ENCODE measurements at places on chromosomes 1 and 21.

DNA sequence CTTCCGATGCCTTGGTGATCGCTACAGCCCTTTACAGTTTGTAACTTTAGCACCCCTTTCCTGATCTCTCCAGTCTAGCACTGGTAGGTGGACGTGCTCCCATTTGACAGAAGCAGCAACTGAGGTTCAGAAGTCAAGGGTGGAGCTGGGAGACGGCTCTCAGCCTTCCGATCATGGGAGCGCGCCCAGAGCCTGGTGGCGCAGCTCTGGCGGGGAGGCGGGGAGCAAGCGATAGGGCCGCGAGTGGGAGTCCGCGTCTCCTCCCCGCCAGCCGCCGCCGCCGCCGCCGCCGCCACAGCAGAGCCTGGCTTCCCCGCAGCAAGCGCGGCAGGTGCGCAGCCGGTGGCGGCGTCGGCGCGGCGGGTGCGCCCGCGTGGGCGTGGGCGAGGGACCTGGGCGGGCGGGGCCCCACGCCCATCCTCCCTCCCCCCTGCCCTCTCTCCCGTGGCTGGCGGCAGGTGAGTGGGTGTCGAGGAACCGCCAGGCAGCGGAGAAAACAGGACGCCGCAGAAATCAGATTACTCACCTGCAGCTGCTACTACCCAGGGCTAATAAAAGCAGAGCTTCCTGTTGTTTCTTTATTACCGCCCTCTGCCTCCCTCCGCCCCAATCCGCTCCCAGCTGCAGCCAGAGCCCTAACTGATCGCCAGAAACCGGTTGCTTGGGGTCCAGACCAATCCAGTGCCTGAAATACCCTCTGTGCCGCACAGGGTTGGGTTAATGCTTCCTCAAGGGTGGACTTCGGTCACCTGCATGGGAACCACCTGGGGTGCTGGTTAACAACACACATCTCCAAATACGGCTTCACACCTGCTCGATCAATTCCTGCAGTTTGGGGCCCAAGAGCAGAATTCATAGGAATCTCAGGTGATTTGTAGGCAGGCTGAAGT, 60.2 kb upstream of the ID3 start:
- DNase-seq, result no peak

GRCh38 chr21:42858185-42858847, 21.0 kb downstream of the WDR4 start:
- no peak for DNase-seq

- no peak for DNase-seq
Observed at GRCh38 chr1:158121604-158122254, 59.0 kb upstream of the CD1D start.

GRCh38 chr21:34669149-34669879, 520 bp downstream of the CLIC6 start:
- no peak for DNase-seq

GRCh38 chr1:229951856-229952534, 115.0 kb upstream of the GALNT2 start:
- DNase-seq, result no peak

DNA sequence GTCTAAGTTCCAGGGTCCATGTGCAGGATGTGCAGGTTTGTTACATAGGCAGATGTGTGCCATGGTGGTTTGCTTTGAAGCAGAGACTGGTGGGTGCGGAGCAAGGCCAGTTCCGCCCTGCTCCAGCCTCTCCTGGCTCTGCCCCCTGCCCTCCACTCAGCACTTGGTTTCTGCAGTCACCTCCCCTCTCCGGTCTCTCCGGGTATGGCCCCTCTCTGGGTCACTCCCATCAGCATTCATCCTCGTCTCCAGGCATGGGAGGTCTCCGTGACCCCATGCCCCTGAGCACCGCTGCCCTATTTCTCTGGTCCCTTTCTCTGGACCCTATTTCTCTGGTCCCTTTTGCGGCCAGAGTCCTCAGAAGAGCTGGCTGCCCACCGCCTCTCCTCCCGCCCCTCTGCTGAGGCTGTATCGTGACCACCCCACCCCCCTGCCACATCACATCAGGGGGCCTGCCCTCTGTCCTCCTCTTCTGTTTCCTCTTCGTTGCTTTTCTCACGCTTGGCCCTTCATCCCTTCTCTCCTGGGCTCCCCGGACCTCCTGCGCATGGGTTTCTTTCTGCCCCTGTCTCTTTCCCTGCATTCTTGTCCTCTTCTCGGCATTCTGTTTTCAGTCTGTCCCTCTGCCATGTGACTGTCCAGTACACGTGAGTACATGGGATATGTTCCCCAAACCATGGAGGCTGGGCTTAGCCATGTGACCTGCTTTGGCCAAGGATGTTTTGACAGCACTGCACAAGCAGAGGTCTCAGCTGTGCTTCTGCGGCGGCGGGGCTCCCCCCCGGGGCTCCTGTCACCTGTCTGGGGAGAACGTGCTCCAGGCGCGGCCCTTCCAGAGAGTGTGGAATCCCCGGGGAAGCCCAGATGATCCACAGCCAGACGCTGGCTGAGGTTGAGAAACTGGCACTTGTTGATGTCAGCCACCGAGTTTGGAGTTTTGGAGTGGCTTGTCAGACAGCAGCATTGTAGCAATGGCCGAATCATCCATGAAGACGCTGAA, 54.4 kb upstream of the C1orf174 start:
- DNase-seq, result no peak

DNA sequence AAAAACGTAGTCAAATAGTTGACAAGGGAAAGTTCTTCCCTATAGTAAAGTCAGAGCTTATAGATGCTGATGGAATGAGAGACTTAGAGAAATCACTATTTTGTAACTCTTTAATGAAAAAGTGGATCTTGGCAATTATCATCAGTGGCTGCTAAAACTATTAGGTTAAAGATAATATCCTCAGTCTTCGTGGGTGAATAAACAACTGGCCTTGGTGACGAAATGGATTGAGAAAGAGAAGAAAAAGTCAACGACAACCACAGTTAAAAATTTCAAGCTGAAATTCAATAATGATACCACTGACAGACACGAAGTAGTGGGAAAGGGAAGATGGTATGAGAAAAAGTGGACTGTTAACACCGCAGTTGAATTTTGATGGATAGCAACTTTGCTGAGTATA, 90.0 kb upstream of the GNG4 start:
- DNase-seq, result no peak
